ENCODE measurements at places on chromosomes 13 and 19. TPM values are rescaled to one million over a fixed set of nuclear protein-coding genes. Genes with fewer than 3 reads are reported as not detected.

DNA sequence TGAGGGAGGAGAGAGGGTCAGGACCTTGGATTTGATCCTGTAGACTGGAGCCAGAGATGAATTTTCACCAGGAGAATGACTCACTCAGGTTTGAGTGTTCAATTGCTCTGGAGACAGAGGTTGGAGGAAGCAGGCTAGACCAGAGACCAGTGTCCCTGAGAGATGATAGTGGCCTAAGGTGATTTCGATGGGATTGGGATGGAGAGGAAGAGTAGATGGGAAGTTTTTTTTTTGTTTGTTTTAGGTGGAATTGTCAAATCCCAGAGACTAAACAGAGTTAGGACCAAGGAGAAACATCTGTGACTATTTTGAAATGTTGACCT, 2.3 kb downstream of the CEBPG start:
- DNase-seq, result no peak

The LHFPL6 gene
- total RNA-seq, result 112 TPM

- DNase-seq, result no peak
Observed at GRCh38 chr13:50993934-50994333, 84.3 kb downstream of the RNASEH2B start.

The CYP2B6 gene
- total RNA-seq, result not detected

The ZNF835 gene
- total RNA-seq, result 2.2 TPM

- DNase-seq, result no peak
Observed at GRCh38 chr13:31050486-31051400, 111.0 kb downstream of the HSPH1 start.

DNA sequence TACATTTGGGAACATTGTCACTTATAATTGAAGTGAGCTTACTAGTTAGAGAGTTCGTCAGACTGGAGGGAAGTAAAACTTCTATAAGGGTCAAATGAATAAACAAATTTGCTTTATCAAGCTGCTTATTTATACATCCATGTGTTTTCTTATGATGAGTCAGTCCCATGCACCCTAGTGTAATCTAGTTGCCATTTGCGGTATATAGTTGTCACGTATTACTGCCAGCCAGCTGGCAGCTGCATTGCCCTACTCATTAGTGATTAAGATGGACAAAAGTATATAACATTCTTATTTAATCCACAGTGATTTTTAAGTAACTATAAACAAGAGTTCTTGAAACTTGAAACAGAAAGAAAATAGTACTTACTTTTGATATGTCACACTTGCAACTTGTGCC, 182.4 kb downstream of the GPC6 start:
- no peak for DNase-seq

DNA sequence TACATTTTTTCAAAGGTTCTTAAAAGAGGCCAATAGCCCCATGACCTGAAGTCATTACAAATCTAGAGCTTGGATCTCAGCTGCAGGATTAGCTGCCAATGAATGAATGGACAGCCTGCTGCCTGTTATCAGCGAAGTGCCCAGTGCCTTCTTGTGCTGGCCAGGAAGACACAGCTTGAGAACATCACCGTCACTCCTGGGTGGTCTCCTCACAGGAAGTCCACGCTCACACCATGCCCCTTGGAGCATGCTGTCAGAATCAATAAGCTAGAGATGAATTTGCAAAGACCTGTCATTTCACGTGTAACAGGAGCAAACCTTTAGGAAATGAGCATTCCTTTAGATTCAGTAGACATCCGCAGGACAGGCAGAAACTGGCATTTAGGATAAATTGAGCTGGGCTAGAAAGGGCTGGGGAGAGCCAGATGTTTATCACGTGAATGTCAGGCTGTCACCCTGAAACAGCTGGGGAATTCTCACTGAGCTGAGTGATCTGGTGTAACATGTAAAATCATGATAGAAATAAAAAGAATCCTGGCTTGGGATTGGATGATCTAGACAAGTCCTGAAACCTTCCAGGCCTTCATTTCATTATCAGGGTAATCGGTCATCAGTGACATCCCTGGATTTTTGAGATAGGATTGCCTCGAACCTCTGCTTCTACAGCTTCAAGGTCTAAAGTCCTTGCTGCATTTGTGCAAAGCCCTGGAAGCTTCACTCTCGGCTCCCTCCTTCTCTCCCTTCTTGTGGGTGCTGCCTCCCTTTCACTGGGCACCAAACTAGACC, 49.9 kb upstream of the MEDAG start:
- no peak for DNase-seq

DNA sequence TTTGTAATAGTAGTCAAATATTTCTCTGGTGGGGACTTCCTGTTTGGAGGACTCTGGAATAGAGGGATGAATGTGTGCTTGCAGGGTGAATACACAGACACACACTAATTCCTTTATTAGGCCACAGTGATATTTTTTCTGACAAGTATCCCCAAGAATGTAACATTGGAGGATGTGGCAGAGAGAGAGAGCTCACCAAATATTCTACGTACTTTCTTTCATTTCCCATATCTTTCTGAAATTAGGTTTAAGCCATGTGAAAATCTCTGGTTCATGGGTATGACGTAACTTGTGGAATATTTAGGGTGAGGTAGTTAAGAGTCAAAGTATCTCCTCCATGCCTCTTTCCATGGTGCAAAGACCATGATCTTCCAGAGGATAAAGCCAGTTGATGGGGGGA, 463.4 kb downstream of the DIAPH3 start:
- no peak for DNase-seq

The VSTM1 gene
- total RNA-seq, result not detected

DNA sequence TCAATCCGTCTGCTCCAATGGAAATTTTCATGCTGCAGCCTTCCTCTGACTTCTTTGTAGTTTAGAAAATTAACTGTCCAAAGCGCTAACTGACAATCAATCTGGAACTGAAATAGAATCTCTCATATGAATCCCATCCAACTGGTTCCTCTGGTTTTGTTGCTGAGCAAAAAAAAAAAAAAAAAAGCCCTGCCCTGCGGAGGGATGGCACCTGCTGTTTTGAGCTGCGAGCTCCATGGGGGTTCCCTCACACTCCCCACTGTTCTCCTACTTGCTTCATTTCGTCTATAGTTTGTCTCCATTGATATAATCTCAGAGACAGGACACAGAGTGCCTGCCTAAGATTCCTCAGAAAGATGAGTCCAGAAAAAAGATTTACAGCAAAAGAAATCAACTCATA, 33.4 kb downstream of the FAAP24 start:
- no peak for DNase-seq

- DNase-seq, result no peak
Observed at GRCh38 chr19:4573682-4574081, 14.2 kb upstream of the SEMA6B start.

DNA sequence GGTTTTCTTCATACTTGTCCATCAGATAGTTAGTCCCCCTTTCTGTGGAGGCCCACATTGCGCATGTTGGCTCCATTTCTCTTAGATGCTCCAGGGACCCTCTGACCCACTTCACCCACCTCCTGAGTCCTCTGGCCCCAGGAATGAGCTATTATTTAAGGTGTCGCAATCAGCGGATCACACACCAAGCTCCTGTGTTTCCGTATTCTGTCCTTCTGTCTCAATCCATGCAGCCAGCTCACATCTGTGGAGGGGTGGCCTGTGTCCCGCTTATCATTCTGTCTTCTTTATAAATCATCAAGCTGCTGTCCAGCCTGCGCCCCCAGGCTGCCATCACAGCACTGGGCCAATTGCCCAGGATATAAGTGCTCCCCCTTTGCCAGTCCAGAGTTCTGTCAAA, 4.7 kb downstream of the ZNF230 start:
- no peak for DNase-seq

The ELSPBP1 gene
- total RNA-seq, result not detected

GRCh38 chr13:20891034-20891433, 11.5 kb downstream of the XPO4 start:
- DNase-seq, result no peak

DNA sequence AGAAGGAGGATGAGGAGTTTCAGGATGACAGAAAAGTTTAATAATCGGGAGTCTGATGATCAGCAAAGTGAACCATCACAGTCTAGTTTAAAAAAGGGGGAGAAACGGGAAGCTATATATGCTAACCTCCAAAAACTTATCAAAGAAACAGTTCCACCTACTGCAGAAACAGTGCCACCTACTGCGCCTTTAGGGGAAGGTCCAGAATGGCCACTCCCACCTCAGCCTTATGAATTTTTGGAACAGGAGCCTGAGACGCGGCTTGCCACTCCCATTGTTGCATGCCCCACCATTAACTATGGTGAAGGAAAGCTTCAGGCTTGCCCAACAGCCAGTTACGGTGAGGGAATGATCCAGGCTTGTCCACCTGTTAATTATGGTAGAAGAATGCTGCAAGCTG, 929.0 kb downstream of the SLITRK6 start:
- no peak for DNase-seq

DNA sequence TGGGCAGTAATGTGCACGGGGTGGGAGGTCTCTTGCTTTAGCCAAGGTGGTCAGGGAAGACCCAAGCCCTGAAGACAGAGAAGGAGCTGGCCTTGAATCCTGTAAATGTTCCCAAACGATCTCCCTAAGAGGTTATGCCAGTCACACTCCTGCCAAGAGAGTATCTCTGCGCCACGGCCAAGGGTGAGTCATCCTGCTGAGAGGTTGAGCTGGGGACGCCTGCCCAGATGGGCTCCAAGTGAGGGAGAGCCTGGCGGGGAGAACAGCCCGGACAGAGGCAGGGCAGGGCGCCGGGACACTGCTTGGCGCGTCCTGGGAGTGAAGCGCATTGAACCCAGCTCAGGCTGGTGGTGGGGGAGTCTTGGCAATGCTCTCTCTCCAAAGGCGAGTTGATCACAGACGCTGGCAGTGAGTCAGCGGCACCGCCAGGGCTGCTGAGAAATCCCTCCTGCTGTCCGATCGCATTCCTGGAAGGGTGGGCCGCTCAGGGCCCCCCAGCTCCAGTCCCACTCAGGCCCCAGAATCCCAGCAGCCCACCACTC, 16.4 kb downstream of the SULT2B1 start:
- peak; percentile 92 for DNase-seq

- DNase-seq, result no peak
Observed at GRCh38 chr19:51572908-51573307, 1.8 kb downstream of the ZNF175 start.

The ANO8 gene
- total RNA-seq, result 16.2 TPM

GRCh38 chr13:28055357-28055756, 45.0 kb downstream of the FLT3 start:
- DNase-seq, result no peak

The ZNF93 gene
- total RNA-seq, result 3.8 TPM

- DNase-seq, result no peak
Observed at GRCh38 chr13:67630640-67631039, 400.5 kb upstream of the PCDH9 start.

The UNC13A gene
- total RNA-seq, result 0.10 TPM

GRCh38 chr13:27034678-27035111, 136.9 kb downstream of the USP12 start:
- peak; percentile 86 for DNase-seq

DNA sequence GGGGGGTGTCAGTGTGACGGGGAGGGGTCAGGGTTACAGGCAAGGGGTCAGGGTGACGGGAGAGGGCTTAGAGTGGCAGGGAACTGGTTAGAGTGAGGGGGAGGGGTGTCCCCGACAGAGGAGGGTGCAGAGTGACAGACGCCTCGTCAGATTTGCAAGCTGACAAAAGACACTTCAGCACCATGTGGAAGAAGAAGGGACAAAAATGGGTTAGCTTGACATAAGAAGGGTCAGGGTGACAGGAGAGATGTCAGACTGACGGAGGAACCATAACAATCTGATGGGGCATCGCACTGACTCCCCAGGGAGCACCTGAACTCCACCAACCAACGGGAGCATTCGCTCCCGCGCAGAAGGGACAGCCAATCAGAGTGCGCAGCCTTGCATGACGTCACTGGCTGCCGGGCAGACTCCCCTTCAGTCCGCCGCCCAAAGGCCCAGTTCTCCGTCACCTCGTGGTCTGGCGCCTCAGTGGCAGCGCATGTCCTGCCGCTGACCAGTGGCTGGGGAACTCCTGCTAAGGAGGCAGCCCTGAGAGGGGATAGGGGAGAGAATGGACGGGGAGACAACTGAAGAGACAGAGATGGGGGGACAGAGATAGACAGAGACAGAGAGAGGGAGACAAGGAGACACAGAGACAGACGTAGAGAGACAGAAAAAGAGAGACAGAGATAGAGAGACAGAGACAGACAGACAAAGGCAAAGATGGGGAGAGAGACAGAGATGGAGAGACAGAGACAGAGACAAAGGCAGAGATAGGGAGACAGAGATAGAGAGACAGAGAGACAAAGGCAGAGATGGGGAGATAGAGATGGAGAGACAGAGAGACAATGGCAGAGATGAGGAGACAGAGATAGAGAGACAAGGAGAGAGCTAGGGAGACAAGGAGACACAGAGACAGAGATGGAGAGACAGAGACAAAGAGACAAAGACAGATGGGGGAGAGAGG, 30.2 kb downstream of the C19orf81 start:
- DNase-seq, result peak; percentile 92

The ZNF441 gene
- total RNA-seq, result 5.7 TPM

DNA sequence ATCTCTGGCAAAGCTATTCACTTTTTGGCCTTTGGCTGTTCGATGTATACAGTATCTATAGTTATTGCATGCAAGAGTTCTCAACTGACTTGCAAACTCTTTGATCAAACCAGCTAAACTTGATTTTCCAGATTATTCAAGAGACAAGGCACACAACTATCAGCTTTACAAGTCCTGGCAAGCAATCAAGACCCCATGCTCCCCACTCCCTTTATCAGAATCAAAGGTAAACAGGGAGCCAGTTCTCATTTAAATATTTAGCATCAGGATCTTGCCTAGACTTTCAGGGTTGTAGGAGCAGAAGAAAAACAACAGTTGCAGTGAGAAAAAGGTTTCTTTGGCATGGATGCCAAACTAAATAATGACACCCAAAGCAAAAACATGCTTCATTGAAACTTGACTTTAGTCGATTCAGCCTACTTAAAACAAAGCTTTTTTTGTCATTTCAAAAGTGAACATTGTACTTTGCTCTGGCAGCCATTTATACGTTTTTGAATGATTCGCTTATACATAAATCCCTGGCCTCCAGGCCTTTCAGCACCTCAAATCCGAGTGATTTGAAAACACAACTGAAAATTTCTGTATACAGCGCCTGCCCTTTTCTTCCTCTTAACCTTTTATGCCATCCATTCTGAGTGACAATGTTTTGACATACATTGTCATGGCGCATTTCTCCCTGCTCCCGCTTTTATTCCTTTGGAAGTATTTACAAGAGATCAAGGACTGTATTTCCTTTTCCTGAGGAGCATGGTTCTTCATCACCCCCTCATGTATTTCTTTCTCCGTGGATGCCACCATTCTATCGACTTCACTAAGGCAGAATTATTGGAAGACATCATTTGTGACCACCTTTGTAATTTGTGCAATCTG, 340.8 kb downstream of the KLF5 start:
- DNase-seq, result no peak

- no peak for DNase-seq
Observed at GRCh38 chr13:72537395-72537780, 190.0 kb downstream of the MZT1 start.

GRCh38 chr13:34065928-34066327, 248.0 kb downstream of the RFC3 start:
- DNase-seq, result no peak

The PRSS57 gene
- not detected for total RNA-seq

The NLRP12 gene
- 4.4 TPM for total RNA-seq

- DNase-seq, result no peak
Observed at GRCh38 chr13:43289470-43290255, 266.3 kb downstream of the DNAJC15 start.

The EGLN2 gene
- 113 TPM for total RNA-seq

Measured in mesenteric fat pad (tissue), 1 donor.